ENCODE measurements at places on chromosomes 12 and 14.

- DNase-seq: no peak
Measured at GRCh38 chr14:104081951-104082464, 3.5 kb upstream of the ASPG start.

GRCh38 chr12:110002676-110003515 is 3.7 kb downstream of the ANKRD13A start:
- DNase-seq: no peak

GRCh38 chr14:102418169-102418852 is 55.6 kb downstream of the TECPR2 start:
- no peak for DNase-seq

DNA sequence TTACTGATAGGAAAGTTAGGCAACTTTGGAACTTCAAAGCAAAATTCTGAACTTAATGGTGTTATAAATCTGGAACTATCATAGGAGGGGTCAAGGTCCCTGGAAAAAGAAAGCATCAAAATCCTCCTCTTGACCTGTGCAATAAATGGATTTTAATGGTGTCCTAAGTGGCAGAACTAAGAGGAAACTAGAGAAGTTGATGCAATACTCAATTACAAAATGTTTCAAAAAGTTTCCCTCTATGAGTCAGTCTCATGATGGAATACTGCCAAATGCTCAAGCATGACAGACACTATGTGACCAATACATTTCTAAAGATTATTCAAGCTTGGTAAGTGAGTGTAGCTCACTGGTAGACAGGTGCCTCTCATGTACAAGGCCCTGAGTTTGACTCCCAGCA is 47.7 kb upstream of the ERGIC2 start:
- DNase-seq: no peak

GRCh38 chr14:95533391-95533821 is 1.4 kb upstream of the GLRX5 start:
- DNase-seq: no peak

DNA sequence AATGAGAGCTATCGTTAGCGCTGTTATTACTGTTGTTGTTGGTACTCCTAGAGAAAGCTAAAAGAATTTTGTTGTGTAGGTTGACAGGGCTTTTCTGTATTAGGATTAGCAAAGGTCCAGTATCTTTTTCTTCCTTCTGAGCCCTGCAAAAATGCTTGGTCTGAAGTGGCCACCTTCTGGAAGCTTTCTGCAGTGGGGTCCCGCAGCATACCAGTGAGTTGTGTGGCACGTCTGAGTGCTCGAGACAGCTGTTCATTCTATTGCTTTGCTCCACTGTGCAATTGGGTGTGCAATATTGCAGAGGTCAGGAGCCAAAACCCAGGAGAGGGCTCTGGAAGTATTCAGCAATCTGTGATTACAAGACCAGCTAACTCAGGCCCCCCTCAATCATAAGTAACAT is 57.1 kb downstream of the CCDC60 start:
- no peak for DNase-seq

DNA sequence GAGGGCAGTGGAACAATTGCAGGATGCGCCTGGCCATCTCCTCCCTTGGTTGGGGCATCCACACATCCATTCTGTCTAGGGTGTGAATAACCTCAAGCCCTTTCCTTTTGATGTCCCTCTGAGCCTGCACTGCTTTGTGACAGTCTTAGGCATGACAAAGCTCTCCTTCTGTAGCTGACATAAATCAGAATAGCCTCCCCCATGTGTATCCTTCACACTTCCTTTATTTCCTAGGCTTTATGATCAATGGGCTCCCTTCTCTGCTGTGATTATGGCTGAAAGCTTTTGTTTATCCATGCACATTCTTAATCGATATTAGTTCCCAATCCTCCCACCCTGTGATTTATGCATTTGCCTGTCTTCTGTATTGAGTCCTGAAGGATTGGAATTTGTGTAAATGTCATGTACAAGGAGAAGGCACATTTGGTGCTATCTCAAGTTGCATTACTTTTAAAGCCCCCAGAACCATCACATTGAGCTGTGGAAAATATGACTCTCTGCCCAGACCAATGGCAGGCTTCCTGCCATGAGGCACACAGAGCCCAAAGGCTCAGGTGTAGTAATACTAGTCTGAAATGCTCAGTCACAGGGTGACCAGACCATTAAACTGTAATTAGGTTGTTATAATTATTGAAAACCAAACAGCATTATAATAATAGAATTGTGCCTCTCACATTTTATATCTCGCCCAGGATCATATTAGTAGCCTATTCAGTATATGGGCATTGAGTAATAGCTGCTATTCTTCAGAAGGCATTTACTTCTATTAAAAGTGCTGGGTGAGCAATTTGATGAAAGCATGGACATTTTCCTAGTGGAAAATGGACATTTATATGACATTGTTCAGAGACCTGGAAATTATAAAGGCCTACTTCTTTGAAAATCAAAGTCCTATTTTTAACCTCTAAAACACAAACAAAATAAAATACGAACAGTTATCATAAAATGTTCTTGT is 14.0 kb downstream of the EMP1 start:
- no peak for DNase-seq

- DNase-seq: no peak
Measured at GRCh38 chr12:2833810-2834209, 1.0 kb downstream of the NRIP2 start.

DNA sequence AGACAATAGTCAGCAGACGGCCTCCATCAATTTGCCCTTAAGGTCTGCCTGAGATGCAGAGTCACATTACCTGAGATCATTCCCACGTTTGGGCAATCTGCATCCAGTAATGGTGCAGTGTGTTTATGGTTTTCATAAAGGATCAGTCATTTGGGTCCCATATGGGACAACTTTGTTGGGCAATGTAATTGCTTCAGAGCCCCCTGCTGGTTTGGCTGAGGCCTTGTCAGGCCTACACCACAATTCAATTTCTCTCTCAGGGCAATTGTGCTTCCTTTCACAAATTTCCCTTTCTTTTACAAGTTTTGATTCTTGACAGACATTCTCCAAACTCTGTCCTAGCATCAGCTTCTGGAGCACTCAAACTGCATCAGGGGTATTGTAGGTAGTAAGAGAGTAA is 191.2 kb upstream of the SSTR1 start:
- DNase-seq: peak; percentile 9

GRCh38 chr14:72850360-72850759 is 43.5 kb downstream of the DPF3 start:
- no peak for DNase-seq

GRCh38 chr12:43899574-43899973 is 63.7 kb downstream of the TMEM117 start:
- no peak for DNase-seq

- peak; percentile 61 for DNase-seq
Measured at GRCh38 chr12:57632073-57632957, 686 bp downstream of the B4GALNT1 start.

DNA sequence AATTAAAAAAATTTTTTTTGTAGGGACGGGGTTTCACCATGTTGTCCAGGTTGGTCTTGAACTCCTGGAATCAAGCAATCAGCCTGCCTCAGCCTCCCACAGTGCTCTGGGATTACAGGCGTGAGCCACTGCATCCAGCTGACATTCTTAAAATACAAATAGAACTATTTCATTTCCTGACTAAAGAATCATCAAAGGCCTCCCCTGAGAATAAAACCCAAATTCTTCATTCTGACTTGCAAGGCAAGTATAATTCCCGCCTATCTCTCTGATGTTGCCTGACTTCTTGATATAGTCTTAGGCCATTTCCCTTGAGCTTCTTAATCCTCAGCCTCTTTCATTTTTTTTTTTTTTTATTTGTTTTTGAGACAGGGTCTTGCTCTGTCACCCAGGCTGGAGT is 4.4 kb upstream of the BICD1 start:
- no peak for DNase-seq

- no peak for DNase-seq
Measured at GRCh38 chr12:123134271-123134671, 16.6 kb downstream of the PITPNM2 start.

DNA sequence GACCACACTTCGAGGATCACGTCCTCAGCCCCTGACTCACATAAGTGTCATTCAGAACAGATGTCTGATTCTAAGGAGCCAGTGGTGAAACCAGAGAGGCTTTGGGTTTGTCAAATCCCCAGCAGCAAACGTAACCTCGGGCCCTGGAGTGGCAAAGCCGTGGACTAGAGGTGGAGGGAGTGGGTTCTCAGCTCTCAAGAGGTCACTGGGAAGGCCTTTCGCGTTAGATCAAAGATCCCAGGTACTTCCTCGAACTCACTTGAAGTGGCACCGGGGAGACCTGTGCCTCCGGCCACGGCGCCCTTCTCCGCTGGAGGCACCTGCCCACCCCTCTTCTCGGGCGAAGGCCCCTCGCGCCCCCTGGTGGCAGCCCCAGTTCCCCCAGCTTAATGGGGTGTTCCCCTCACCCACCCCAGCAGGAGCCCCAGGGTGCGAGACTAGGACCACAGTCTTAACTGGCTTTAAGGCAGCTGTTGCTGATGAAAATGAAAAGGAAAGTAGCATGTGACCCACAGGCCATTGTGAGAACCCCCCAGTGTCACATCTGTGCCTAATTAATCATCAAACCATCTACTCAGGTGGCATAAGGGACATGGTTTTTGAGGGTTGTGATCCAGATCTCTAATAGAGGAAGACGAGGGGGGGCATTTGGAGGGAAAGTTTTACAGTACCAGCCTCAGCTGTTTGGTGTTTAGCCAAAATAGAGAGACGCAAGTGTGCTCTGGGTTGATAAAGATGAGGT is 672 bp upstream of the ESR2 start:
- DNase-seq: peak; percentile 89

DNA sequence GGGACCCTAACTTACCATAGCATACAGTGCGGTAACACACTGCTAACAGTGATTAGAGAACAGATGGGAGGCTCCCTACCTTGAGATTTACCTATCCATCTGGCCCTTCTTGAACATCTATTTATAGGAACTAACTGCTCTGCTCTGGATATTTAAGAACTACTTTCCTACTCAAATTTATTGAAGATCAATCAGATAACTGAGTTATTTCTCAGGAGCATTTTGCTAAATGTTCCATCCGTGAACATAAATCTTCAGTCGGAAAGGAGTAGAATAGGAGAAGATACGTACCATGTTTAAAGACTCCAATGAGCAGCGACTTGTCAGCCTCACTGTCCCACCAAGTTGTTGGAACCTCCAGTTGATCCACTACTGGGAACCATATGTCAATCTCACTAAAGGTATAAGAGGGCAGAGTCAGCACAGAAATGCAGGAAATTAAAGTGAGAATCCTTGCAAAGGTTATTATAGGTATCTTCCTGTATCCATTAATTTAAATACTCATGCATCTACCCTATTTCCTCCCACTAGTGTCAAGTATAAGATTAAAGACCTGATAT is 15.6 kb upstream of the SUPT16H start:
- DNase-seq: no peak

GRCh38 chr12:48388460-48388859 is 37.7 kb upstream of the ZNF641 start:
- DNase-seq: no peak

GRCh38 chr12:65323070-65323469 is 44.6 kb downstream of the MSRB3 start:
- DNase-seq: no peak

DNA sequence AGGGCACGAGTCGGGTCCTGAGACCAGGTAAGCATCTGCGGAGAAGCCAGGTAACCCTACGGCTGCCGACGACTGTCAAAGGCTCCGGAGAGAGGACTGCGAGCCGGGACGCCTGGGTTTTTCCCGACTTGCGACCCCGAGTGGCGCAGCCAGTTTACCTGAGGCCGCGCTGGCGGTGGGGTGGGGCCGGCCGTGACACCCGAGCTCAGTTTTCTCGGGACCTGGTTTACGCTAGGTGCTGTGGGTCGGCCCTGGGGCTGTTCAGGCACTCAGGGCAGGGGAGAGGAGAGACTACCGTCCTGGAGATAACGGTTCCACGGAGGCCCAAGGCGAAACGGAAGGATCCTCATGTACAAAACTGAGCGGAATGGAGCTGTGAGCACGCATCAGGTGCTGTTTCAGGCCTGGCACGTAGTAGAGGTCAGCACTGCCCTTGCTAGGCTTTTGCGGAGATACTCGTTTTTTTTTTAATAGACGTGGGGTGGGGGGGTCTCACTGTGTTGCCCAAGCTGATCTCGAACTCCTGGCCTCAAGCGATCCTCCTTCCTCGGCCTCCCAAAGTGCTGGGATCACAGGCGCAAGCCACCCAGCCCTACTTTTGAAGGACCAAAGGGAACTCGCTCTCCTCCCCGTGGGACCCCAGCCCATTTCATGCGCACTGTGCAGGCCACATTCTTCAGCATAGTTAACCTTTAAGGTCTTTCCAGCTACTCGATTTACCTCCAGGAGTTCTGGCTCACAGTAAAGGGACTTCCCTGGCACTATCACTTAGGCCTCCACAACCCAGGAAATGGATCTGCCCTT is 471 bp downstream of the MTRFR start:
- DNase-seq: no peak

DNA sequence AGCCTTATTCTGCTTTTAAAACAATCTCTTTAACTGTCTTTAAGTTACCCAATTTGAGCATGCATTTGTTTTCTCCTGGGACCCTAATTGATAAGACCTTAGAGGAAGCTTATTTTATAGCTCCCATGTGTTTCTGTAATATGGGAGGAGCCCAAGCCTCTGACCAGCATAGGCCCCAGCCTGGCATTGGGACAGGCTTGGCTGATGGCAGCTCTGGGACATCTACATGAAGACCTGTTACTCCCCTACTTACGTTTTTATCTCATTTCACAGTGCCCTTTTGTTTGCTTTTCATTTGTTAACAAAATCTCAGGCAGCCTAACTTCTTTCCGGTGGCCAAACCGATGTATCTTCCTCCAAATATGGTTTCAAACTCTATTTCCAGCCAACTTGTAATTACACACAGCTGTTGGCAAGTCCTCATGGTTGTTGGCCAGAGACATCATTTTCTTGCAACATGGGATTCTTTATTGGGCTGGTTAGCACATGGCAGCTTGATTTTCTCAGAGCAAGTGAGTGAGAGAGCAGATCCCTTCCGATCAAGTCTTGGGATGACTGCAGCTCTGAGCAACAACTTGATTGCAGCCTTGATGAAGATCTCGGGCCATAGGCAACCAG is 1117.5 kb downstream of the AACS start:
- no peak for DNase-seq

DNA sequence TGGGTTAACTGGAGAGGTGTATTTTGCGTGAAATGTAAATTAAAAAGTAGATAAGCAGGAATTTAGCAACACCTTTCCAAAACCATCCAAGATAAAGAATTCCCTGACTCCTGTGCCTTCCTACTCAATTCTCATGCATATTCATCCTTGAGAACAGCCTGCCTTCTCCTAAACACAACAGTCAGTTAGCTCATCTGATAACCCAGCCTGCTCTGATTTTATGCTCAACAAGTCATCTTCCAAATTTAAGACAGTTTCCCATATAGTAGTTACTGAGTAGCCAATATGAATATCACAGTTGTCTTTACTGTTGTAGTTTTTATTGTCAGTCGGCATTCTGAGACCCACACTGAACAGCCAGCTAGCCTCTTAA is 27.1 kb downstream of the CPNE8 start:
- no peak for DNase-seq

DNA sequence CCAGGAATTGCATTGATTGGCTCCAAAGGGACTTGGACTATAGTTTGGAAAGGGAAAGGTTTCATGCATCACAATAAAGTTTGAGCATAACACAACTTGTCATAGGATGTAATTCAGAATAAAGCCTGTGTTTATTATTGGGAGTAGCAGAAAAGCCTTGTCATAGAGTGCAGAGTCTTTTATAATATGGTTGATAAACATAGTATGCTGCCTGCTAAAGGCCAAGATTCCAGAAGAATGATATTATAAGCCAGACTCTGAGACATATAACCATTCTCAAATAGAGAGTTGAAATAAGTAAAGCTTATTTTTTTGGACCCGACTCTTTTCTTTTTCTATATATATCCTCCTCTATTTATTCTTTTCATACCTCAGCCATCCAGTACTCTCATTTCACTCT is 207.3 kb downstream of the LRIG3 start:
- no peak for DNase-seq

Data from NCI-H526 (cell line).